Substantia nigra (tissue), 51 donors: ENCODE measurements at places on chromosomes 2 and 18.

DNA sequence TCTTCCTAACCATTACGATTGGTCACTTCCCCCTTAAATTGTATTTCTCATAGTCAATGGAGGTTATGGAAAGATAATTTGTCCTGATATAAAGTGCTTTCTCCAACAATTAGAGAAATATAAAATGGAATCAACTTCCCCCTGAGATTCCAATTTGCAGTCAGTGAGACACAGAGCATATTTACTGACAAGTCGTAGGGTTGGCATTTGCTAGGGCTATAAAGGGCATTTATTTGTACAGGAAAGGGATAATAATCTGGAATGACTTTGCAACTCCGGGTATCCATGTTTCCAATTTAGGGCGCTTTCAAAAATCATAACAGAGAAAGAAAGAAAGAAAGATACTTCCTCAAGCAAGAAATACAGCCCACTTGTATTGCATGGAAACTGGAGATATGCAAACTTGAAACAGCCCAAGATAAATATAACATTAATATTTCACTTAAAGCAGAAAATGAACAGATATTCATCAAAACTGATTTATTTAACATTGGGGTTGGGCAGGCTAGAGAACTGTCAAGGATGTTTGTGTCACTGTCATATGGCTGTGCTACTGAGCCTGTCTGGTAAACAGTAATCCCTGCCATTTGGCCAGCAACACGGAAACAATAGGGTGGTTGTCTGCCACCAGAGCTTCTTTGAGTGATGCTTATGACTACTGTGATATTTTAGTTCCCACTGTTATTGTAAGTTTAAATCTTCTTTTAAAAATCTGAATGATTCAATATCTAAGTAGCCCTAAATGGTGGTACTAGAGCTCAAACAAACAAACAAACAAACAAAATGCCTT, 621.8 kb downstream of the LRP1B start:
- DNase-seq = peak; percentile 19

DNA sequence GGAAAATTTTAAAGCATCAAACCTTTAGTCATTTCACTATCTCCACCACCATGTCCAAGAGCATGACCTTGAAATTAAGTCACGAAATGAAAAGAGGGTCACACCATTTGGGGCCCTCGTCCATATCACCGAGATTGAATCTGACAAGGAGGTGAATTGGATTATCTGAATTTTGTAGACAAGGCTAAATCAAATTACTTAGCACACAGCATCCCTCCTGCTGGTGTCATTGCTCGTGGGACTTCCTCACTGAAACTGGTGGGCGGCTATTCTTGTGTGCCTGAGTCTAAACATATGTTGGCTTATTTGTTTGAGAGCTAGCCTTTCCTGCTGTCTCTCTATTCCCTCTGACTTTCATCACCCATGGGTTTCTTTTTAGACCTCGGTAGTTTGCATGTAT, 64.6 kb upstream of the CNGA3 start:
- no peak for DNase-seq

DNA sequence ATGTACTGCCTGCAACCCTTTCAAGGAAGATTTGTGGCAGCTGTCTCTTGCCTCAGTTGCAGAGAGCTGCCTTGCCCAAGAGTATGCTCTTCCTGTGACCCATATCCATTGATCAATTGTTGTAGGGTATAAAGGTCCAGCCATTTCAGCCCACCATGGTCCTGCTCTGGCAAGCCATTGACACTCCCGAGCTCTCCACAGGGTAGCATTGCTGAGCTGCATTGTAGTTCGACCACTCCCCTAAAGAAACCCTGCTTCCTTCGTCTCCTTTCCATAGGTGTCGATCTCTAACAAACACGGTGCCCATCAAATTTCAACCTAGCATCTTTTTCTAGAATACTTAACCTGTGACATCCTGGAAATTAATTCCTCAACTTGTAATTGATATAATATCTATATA, 104.9 kb upstream of the NDUFV2 start:
- DNase-seq = no peak

DNA sequence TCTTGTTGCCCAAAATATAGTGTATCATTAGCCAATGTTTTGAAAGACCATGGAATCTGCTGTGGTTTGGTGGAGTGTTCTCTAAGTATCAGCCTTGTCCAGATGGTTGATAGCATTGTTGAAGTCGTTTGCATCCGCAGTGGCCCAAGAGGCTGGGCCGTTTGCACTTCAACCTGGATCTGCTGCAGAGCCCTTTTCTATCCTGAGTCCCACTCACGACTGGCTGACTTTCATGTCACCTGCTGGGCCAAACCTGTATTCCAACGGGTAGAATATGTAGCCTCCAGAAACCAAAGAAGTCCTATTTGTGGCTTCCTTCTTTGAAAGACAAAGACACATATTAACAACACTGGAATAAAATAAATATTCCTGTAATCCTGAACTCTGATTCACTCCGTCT, 1154.1 kb downstream of the RPIA start:
- DNase-seq = no peak

DNA sequence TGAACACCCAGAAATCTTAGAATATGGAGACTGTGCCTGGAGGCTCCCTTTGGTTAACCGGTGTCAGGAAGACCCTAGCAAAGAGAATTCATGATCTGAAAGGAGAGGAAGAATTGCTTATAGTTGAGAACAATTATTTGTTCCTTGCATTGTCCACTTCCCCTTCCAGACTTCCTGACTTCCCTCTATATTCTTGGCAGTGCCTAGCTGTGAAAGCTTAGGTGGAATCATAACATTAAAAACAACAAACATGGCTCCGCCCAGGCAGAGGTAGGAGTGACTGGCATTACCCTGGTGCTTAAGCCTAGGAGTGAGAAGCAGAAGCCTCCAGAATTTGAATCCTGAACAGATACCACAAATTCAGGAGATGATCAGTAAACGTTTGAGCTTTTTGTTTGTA, 1.9 kb downstream of the TTL start:
- no peak for DNase-seq

- no peak for DNase-seq
Observed at GRCh38 chr2:230068651-230069055, at the start of gene SLC16A14. Gene SLC16A14 (minus strand): TSS chr2:230068924. CDS start chr2:230059352, 9,572 bp downstream.

DNA sequence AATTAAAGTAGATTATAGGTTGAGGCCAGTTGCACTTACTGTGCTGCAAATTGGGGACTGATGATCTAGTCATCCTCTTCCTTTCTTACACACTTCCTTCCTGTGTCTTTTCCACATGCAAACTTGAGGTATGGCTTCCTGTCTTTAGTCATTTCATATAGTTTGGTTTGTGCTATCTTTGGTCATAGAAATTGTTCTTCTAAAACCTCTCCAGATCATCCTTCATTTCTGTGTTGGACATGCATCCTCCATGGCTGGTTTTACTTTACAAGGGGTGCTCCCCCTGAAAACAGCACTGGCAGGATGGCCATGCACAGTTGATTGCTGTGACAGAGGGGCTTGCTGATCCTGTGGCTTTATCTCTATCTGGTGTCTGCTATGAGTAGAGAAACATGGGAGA, 36.5 kb downstream of the MGAT5 start:
- DNase-seq = no peak

- no peak for DNase-seq
Observed at GRCh38 chr2:23944976-23945375, 4.7 kb downstream of the UBXN2A start.

- no peak for DNase-seq
Observed at GRCh38 chr2:94870440-94871225, 597 bp upstream of the TEKT4 start.

GRCh38 chr2:229032608-229033234, 238.4 kb downstream of the PID1 start:
- no peak for DNase-seq

- no peak for DNase-seq
Observed at GRCh38 chr18:24051031-24051947, 36.7 kb downstream of the TTC39C start.

DNA sequence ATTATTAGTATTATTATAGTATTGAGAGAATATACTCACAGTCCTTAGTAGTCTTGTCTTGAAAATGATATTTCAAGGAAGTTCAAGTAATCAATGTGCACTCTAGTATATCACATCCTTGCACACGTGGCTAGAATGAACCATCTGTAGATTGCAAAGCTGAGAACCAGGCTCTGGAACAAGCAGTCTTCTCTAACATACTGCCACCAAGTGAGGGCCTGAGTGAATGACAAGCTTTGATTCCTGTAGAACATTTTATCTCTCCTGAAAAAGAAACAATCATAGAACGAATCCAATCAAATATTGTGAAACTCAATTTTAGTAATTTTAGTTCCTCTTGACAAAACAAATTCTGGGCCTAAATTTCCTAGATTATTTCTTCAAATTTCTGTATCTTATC, 55.3 kb upstream of the SULT1C3 start:
- no peak for DNase-seq

DNA sequence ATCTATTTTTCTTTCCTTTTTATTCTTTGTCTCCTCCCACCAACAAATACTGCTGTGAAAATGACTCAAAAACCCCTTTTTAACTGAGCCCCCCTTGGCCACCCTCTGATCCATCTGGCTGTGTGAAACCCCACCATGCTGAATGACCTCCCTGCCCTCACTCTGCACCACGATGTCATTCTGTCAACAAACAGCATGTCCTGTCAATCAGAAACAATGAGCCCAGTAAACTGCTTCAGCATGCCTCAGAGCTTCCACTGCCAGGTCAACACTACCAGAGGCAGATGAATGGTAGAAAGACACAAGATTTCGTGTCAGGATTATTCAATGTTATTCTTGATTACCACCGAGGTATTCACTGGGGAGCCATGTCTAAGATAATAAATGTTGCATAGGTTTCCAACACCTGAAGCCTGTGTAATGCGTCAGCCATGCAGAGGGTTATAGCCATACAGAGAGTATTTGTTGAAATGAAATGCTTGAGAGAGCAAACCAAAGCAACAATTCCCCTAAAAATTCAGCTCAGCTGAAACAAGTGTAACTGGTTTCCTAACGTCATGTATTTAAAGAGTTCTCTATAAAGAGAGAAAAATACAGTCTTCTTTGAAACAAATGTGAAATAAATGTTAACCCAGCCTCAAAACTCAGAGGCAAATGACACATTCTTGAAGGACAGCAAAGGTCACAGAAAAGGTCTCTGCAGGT, 76.7 kb downstream of the LRP2 start:
- DNase-seq = no peak

DNA sequence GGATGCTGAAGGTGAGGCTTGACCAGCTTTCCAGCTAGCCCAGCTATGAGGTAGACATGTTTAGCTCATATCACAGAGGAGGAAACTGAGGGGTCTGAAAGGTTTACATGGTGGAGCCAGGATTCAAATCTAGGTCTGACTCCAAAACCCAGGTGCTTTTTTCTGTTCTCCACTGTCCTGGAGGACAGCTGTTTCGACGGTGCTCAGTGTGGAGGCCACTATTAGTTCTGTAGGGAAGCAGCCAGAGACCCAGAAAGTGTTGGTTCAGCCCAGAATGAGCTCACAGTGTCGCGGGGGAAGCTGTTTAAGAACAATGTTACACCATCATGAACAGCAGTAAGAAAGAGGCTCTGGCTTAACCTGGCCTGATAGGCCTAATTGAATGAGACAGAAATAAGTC, 11.1 kb downstream of the PROC start:
- no peak for DNase-seq

- no peak for DNase-seq
Observed at GRCh38 chr18:49857708-49858107, 44.4 kb upstream of the ACAA2 start.

DNA sequence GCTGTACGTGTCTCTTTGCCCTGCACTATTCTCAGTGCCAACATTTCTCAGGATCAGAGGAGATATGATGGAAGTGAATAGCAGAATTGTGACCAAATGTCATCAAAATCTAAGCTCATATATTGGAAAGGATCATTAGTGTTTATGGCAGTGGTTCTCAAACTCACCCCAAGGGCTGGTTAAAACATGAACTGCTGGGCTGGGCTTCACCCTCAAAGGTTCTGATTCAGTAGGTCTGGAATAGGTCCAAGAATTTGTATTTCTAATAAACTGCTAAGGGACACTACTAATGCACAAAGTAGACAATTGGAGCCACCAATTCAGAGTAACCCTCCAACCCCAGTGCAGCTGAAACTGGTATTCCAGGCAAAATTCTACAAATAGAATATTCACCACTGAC, 317.9 kb upstream of the UBE2E3 start:
- no peak for DNase-seq

GRCh38 chr2:147998203-147998602, 22.3 kb downstream of the ORC4 start:
- DNase-seq = no peak

DNA sequence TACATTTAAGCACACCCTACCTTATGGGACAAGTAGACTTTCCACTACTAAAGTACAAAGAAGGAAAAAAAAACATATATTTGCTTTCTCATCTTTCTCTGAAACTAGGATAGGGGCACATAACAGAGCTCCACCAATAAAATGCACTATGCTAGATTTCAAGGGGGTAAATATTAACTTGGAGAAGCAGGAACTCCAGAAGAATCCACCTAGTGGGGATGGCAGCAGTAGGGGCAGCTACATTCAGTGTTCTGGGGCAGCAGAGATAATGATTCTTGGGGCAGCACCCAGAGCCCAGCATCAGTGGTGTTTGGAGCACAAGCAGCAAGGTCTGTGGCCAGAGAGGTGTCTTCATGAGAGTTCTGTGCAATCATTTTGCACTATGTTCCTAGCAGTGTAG, 64.7 kb downstream of the DTNB start:
- no peak for DNase-seq

- no peak for DNase-seq
Observed at GRCh38 chr2:172995323-172996244, 80.1 kb upstream of the MAP3K20 start.

DNA sequence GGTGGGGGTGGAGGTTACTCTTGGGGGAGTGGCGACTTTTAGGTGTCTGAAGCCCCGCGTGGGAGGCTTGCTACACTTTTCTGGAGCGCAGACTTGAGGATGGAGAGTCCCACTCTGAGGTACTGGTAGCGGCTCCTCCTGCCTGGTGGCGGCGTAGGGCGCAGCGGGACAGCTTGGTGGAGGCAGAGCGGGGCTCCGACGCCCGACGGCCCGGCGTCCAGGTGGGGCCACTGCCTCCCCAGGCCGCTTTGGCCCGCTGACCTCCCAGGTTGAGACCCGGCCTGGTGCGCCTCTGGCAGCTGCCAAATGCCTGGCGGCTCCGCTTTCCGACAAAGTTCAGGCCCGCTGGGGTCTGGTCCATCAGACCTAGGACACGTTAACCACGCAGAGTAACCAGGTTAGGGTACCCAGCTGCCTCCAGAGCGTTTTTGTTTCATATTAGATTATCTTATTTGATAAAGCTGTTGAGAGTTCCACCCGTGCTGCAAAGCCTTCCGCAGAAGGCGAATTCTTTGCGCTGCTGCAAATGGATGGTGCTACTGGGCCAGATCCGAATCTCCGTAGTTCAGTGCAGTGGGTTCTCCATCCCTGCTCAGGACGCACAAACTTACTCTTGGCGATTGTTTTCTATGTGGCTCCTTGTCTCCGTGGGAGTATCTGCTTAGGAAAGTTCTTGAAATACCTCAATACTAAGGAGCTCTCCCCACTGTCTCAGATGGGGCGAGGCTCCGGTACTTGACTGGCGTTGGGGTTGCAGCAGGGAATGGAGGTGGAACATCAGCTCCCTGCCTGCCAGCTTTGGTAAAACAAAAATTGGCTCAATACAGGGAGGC, 405.9 kb downstream of the XIRP2 start:
- peak; percentile 8 for DNase-seq
